ENCODE measurements at places on chromosomes 11 and 22.
A peak's percentile ranks its signal among the peaks of the same experiment; 100 is the strongest.

DNA sequence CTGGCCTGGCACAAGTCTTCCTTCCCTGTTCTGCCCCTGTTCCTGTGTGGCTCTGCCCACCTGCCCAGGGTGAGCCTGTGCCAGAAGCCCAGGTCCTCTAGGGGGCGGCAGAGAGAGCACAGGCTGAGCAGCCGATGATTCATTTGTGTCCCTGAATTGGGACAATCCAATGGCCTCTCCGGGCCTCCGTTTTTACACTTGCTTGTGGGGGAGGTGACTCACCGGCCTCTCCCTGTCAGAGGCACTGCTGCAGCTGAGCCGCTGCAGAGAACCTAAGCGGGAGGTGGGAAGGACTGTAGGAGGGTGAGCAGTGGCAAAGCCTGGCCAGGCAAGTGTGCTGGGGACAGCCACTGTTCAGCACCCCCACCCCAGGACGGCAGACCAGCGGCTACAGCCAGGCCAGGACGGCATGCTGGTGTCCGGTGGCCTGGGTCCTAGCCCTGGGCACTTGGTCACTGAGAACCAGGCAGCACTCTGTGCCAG, 65.2 kb upstream of the LMO1 start:
- peak; percentile 86 for DNase-seq

DNA sequence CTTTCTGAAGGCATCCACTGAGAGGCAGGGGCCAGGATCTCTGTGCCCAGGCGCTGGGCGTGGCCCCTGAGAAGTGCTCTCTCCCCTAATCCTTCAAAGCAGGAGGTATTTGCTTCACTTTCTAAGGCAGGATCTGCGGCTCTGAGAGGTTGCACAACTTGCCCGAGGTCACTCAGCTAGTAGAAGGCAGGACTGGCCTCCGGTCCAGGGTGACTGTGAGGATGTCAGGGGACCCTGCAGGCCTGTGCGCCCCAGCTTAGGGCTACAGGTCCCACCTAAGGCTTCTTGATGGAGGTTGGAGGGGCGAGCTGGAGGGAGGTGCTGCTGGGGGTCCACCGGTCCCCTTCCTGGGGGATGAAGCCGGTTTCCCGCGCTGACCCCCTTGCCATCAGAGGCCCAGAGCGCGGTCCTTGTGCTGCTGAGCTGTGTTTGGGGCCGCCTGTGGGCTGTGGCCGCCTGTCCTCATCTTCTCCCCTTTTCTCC, 979 bp downstream of the SMIM38 start:
- DNase-seq = no peak

DNA sequence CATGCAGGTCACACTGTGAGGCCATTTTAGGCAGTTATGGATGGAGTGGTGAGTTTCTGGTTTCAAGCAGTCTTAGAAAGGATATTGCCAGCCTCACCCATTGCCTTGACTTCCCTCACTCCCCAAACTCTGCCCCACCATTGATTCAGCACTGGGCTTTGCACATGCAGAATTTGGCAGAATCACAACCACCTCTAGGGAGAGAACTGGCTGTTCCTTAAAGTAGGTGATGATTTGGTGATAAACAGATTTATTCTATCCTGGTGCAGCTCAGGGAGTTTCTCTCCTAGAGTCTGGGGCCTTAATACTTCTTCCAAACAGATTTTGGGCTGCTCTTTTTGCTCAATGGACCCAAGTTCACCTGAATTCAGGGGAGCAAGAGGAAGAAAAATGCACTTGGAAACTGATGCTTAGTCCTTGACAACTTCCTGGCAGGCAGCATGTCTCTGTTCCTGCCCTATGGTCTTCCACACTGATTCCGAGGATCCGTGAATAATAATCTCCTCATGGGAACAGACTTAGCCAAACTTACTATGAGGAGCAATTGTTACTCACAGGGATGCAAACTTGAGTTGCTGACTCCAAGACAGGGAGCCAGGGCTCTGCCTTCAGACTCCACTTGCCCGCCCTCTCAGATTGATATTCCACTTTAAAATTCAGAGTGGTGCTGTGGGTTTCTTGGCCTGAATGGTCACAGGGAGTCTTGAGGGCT, 129.7 kb upstream of the PARVA start:
- no peak for DNase-seq

DNA sequence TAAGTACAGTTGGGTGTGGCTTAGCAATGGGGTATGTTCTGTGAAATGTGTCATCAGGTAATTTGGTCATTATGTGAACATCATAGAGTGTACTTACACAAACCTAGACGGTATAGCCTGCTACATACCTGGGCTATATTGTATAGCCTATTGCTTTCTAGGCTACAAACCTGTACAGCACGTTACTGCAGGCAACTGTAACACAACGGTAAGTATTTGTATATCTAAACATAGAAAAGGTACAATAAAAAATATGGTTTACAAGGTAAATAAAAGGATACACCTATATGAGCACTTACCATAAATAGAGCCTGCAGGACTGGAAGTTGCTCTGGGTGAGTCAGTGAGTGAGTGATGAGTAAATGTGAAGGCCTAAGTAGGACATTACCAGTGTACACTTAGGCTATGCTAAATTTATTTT, 73.1 kb upstream of the GDPD4 start:
- DNase-seq = no peak

DNA sequence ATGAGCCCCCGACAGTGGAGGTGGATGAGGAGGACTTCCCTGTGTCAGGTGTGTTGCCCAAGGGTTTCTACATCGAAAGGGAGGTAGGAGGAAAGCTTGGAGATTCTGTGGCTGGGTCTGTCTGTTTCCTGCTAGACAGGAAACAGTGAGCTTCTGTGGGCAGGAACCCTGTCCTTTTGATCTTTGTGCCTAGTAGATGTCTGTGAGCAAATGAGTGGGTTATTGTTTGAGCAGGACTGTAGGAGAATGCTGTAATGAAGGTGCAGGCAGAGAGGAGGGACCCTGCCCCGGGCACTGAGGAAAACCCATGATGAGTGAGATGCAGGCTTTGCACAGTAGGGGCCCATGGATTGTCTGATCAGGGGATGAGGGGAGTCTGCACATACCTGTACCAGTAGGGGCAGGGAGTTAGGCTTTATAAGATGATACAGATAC, 14.0 kb downstream of the USP35 start:
- peak; percentile 69 for DNase-seq

DNA sequence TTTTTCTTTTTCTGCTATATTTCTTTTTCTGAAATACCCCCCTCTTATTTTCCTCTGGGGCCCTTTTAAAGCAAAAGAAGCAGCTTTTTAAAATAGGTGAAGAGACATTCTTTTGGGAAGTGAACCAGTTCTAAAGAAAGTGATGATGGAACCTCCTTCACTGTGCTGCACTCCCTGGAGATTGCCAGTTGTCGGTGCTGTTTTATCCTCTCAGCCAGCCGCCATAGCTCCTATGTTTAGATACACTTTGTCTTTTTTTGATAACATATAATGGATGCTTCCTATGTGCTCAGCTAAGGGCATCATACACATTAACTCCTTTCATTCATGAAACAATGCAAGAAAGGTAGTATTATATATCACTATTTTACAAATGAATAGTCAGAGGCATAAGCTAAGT, 14.0 kb downstream of the CFAP300 start:
- no peak for DNase-seq

DNA sequence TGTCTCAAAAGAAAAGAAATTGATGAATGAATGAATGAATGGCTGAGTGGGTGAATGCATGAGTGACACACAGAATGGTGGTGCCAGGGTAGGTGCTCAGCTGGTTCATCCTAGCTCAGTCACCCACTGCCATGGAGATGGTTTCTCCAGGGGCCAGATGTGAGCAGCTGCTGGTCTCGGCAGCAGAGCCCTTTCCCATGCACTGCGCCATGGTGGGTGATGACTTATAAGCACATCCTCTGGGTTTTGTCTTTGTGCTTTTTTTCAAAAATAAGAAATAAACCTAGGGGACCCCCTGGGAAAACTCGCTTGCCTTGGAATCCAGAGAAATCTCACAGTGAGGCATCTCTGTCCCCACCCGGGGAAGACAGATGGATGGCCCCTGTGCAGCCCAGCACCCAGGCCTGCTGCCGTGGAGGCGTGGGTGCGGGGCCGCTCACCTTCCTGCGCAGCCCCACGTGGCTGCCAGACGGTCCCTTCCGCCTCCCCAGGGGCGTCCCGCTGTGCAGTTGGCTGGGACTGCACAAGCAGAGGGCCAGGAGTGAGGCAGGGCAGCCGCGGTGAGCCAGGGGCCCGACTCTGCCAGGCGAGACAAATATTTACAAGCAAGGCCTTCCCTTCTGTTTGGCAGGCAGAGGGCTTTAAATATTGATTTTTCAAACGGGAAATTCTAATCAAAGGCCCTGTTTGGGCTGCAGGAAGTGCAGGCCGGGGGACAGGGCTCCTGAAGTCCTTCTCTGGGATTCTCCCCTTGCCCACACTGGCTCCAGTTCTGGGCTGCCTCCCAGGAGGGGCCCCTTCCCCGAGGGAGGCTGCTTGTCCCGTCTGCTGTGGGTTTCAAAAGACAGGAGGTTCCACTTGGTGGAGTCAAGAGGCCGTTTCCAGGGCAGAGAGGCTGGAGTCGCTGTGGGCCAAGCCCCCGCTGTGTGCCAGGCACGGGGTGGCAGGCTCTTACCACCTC, 24.3 kb downstream of the MPPED1 start:
- DNase-seq = no peak

All from activated CD4-positive, alpha-beta T cell treated with anti-CD3 and anti-CD28 coated beads, Interleukin-10, Interleukin-2, amounts not matched to agents 100 ng/mL and 50 ng/mL, durations not matched to agents 16 hours and 8 hours (primary cell).